NK-92 treated with Interleukin-12 subunit alpha and Interleukin-12 subunit beta, amount 100 ng/mL, for 24 hours (cell line): ENCODE measurements at places on chromosomes 2 and 18.

- DNase-seq, result no peak
Measured at GRCh38 chr2:215537611-215538010, 101.7 kb upstream of the FN1 start.

GRCh38 chr2:168252976-168253375 lies 5.6 kb upstream of the STK39 start:
- DNase-seq, result no peak

- no peak for DNase-seq
Measured at GRCh38 chr2:71277147-71277475, 50.2 kb upstream of the PAIP2B start.

DNA sequence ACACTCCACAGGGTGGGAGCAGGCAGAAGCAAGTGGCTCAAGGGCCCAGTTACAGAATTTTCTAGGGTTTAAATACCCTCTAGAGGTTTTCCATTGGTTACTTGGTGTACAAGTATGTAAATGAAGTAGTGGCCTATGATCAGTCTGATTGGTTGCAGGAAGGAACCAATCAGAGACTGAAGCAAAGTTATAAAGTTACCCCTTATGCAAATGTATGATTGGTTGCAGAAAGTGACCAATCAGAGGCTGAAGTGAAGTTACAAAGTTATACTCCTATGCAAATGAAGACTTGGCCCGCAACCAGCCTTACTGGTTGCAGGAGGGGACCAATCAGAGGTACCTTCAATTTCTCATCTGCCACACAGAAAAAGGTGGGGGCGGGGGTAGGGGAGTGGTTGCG lies 154.6 kb downstream of the INO80D start:
- DNase-seq, result no peak

- no peak for DNase-seq
Measured at GRCh38 chr2:158999458-158999857, 31.0 kb downstream of the TANC1 start.

DNA sequence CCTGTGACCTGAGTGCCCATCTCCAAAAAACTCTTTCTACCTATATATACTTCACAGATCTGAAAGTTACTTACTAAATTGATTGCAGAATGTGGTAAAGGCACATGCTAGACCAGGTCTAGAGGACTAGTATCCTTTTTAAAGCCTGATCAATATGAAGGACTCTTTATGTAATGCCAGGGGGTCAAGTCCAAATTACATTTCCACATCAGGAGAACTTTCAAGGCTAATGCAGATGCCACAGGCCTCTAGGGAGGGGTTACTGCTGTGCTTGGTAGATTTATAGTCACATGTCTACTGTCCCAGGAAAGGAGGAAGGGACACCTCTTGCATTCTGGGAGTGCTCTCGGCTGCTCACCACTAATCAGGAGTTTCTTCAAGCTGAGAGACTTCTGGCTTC lies 118.4 kb upstream of the NOSTRIN start:
- no peak for DNase-seq

- DNase-seq, result no peak
Measured at GRCh38 chr2:173962583-173963110, 2.5 kb downstream of the SP3 start.

DNA sequence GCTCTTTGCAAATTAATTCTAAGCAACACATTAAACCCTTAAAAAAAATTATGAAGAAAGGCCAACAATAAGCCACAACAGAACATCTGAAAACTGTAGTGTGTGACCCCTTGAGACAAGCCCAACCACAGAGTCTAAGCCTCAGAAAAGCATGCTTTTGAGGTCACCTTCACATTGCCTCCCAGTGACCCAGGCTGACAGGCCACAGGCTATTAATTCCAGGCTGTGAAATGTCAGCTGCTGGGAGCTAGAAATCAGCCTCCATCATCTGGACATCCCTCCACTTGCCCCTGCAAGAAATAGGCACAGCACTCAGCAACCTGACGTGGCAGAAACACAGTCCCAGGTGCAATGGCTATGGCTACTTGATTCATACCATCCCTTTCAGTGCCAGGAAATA lies 179.4 kb upstream of the ZFP36L2 start:
- DNase-seq, result no peak

GRCh38 chr2:2233171-2233826 lies 97.8 kb downstream of the MYT1L start:
- DNase-seq, result no peak

- DNase-seq, result no peak
Measured at GRCh38 chr18:28607991-28608390, 431.1 kb upstream of the CDH2 start.

GRCh38 chr2:98478907-98479306 lies 34.2 kb downstream of the INPP4A start:
- DNase-seq, result no peak

GRCh38 chr2:102770506-102770905 lies 8.7 kb downstream of the TMEM182 start:
- DNase-seq, result no peak

DNA sequence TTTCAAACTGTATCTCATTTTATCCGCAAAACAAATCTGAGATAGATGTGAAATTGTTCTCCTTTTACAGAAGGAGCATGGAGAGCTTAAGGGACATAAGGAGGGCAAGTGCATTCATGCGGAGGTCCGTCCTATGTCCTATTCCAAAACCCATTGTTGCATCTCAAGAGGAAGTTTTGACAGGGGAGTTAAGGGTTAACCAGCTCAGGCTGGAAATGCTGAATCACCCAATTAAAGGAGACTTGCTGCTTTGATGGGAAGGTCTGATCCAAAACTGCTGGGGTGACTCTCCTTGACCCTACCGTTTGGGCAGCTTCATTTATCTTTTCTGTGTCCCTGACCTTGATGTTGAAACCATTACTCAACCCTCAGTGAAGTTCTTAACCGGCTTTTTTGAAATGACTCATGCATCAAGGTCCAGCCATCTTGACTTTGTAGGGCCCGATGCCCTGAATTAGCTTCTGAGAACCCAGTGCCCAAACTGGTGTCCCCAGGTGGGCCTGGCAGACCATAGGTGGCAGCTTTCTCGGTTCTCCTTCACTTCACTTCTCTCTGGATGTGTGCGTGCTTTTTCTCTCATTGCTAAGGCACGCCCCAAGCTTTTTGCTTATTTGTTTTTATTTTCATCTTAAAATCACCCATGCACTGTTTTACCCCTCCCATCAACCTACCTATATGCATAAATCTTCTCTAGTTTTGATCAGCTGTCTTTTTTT lies 15.9 kb upstream of the TXNDC2 start:
- no peak for DNase-seq

DNA sequence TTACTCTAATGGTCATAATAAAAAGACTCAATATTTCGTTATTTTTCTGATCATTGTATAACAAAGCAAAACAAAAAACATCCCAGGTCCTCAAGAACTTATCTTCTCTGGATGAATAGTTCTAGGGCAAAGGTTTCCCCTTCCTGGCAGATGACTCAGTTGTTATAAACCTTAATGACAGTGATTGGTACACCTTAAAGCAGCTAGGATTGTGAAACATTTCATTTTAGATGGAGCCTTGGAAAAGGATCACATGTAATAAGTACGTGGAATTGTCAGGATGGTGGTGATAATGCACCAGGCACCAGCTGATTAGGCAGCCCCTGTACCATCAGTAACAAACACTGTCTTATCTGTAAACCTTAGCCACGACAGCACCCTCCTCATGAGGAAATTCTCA lies 47.2 kb downstream of the MEP1B start:
- no peak for DNase-seq

DNA sequence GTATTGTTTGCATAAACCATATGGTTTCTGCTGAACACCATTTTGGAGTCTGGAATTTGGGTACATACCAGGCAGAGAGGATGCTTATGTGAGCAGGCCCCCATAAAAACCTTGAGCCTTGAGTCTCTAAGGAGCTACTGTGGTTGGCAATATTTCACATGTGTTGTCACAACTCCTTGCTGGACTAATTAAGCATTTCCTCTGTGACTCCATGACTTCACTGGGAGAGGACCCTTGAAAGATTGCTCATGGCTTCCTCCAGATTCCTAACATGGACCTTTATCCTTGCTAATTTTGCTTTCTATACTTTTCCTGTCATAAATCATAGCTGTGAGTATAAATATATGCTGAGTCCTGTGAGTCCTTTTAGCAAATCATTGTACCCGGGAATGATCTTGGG lies 7.6 kb upstream of the COQ10B start:
- DNase-seq, result no peak

DNA sequence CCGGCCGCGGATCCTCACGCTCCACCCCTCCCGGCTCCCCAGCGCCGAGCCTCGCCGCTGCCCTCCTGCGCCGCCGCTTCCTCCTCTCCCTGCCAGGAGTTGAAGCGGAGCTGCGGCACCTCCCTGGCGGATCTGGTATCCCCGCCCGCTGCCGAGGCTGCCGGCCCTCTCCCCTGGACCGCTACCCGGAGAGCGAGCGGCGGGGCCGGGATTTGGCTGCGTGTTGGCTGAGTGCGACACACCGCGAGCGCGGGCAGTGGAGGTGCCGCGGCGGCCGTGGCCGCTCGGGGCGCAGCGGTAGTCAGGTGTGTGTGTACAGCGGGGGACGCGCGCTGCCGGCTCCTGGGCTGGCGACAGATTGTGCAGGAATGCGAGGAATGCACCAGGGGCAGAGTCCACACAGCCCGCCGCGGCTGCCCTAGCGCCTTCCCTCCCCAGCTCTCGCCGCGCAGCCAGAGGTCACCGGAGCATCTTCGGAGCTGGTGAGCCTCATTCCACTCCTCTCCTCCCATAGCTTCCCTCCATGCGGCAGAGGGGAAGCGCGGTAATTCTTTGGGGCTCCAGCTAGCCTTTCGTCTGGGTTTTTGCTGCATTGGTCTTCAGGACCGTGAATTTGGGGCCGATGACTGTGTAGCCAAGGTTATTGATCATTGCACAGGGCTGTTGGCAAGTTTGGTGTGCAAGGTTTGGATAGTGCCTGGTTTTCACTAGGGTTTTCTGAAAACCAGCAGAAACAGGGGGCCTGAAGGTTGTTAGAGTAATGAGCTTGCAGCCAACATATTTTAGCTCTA lies 1.3 kb downstream of the PKP4 start:
- no peak for DNase-seq

DNA sequence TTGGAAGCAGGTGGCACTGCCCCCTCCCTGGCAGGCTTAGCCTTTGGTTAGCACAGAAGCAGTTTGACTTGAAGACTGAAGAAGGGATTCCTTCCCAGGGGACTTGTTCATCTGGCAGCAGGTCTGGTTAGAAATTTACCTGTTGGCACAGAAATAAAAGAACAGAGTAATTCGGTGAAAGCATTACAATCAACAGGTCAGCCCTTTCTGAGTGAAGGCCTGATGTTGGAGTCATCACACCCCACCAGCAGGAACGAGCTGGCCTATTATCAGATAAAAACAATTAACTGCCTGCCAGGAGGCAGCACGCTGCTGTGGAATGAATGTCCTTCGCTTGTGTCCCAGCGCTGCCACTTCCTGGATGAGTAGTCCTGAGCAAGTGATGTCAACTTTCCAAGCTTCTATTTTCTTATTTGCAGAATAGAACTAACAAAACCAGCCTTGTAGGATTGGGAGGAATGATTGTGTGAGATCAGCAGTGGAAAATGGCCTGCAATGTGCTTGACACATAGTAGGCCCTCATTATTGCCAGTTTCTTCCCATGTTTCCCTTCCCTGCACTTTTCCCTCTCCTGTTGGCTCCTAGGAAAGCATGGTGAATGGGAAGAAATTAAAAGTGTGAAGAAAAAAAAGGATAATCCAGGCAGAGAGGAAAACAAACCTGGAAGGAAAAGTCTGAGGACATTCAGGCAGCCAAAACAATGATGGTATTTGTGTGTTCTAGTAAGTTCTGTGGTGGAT lies 29.0 kb downstream of the LGALSL start:
- no peak for DNase-seq

- no peak for DNase-seq
Measured at GRCh38 chr18:56381196-56381595, 257.2 kb downstream of the TXNL1 start.
